ENCODE measurements at places on chromosomes 7 and 10.
A peak's percentile ranks its signal among the peaks of the same experiment; 100 is the strongest.

DNA sequence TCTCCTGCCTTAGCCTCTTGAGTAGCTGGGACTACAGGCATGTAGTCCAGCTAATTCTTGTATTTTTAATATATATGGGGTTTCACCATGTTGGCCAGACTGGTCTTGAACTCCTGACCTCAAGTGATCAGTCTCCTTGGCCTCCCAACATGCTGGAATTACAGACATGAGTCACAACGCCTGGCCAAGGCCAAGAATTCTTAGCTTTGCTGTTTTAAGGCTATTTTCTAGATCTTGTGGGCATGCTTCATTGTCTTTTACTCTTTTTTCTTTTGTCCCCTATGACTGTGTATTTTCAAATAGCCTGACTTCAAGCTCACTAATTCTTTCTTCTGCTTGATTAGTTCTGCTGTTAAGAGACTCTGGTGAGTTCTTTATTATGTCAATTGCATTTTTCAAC, 56.4 kb upstream of the TAS2R16 start:
- no peak for DNase-seq

GRCh38 chr7:17651863-17652385, 288.4 kb downstream of the SNX13 start:
- DNase-seq = no peak

- peak; percentile 47 for DNase-seq
These were observed 46.8 kb upstream of the CD36 start for GRCh38 chr7:80591654-80592053.

DNA sequence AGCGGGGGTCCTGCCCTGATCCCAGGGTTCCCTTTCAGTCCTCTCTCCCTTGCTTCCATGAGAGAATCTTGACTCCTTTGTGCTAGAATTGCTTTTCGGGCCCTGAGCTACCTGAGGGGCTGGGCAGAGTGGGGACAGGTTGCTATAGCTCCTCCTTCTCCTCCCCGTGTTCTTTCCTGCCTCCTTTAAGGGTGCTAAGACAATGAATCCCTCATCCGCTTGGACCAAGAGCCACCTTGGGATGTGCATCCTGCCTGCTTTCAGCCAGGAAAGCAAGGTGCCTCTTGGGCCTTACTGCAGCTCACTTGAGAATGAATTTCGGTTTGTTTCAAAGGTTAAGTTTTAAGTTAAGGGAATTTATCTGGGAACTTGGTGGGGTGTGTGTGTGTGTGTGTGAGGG, 53.6 kb downstream of the ADRA2A start:
- DNase-seq = no peak

- no peak for DNase-seq
These were observed 167.9 kb downstream of the CUX1 start for GRCh38 chr7:101985057-101985902.

Measured in suppressor macrophage treated with lipopolysaccharide for 1 hour (primary cell).